Kidney glomerular epithelial cell (primary cell): ENCODE measurements at places on chromosomes 12 and 14.

DNA sequence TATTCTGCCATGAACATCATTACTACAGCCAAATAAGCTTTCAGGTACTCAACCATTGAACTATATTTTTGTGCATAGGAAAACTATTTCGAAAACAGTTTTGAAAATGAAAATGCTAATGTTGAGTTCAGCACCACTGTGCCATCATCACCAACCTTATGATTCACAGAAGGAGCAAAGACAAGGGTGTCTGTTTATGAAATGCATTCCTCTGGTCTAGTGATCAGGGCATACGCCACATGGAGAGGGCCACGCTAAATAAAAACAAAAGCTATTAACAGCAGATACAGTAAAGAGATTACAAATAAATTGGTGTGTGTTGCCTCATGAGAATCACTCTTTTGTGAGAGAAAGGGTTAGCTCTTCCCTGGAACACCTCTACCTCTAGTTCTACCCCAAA, 43.2 kb upstream of the BMAL2 start:
- DNase-seq, result no peak

DNA sequence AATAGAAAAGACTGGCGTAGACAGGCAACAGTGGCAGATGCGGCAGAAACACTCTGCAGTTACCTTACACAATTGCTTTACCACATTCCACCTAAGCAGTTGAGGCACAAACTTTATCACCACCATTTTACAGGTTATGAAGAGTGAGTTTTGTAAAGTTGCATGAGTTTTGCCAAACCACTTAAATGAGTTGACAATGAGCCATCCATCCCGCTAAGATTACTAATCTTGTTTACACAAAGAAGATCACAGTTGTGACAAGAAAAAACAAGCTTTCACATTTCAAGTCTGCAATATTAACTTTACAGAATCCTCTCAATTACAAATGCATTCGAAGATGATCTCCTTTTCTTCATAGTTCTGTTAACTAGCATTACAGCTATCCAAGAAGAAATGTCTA, 1.8 kb downstream of the TMCC3 start:
- DNase-seq, result no peak

- no peak for DNase-seq
Measured at GRCh38 chr12:16155938-16156337, 121.5 kb downstream of the SLC15A5 start.

DNA sequence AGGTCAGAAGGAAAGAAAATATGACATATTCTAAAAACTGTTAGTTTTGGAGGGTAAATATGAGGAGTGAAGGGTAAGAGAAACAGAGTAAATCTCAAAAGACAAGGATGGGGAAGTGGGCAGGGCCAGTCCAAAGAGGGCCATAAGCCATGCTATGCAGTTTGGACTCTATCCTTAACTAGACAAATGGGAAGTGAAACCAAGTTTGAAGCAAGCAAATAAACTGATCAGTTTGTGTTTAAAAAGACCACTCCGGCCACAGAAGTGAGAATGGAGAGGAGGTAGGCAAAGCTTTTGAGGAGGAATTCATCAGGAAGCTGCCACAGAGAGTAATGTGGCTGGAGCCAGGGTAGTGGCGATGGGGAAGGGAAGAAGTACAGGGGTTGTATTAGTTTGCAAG, 37.5 kb upstream of the DAAM1 start:
- DNase-seq, result no peak

GRCh38 chr12:54020591-54021405, 7.4 kb upstream of the HOXC6 start:
- DNase-seq, result no peak

GRCh38 chr12:24039113-24039525, 89.6 kb upstream of the SOX5 start:
- peak; percentile 43 for DNase-seq

DNA sequence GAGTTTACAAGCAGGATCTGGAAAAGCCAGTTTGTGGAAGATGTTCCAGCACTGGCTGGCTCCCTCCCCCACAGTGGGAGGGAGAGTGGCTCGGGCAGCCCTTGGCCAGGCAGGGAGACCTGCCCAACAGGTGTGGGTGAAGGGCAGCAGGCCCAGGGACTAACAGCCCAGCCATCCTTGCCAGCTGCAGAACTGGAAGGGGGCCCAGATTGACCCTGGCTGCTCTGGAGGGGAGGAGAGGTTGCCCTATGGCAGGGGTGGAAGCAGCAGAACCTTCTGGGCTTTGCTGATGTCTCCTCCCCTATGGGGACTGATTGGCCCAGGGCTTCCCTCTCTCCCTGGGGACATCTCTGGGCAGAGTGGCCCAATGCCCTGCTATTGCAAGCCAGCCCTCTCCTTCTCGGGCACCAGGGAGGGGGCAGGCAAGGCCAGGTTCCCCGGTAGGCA, 20.5 kb downstream of the IRF2BPL start:
- no peak for DNase-seq

DNA sequence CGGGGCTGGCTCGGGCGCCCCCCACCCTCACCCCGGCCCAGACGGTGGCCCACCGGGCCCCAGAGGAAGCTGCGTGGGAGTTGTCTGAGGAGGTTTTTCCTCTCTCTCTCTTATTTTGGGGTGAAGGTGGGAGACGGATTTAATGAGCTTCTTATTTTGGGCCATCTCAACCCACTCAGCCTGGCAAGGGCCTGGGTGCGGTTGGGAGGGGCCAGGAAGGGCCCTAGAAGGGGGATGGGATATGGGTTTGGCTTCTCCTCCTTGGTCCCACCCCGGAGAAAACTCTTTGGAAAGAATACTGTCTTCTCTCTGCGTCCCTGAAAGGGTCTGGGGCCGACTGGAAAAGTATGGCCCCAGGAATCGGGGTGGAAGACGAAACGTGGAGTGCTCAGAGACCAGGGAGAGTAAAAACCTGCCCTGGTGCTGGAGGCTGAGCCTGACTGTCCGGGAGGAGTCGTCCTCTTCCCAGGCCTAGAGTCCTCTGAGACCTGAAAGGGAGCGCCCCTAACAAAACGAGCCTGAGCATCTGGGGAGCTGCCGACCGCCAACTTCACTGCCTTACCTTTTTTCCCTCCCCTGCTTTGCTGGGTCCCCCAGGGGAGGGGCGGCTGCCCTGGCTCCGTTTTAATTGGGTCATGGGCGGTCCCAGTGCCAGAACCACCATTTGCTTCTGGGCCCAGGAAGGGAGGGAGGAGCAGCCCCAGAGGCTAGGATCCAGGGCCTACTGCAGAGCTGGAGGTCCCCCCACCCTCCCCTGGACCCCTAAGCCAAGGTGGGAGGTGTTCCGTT, 1.6 kb downstream of the MMP14 start:
- no peak for DNase-seq

DNA sequence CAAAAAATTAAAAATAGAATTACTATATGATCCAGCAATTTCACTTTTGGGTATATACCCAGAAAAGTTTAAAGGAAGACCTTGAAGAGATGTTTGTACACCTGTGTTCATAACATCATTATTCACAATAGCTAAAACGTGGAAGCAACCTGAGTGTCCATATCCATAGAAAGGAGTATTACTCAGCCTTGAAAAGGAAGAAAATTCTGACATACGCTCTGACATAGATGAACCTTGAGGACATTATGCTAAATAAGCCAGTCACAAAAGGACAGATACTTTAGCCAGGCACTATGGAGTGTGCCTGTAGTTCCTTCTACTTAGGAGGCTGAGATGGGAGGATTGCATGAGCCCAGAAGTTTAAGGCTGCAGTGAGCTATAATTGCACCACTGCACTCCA, 6.1 kb upstream of the RD3L start:
- no peak for DNase-seq

- no peak for DNase-seq
Measured at GRCh38 chr14:96627811-96628775, 125.9 kb downstream of the PAPOLA start.

- DNase-seq, result no peak
Measured at GRCh38 chr14:37597538-37597913, 2.1 kb downstream of the TTC6 start.

DNA sequence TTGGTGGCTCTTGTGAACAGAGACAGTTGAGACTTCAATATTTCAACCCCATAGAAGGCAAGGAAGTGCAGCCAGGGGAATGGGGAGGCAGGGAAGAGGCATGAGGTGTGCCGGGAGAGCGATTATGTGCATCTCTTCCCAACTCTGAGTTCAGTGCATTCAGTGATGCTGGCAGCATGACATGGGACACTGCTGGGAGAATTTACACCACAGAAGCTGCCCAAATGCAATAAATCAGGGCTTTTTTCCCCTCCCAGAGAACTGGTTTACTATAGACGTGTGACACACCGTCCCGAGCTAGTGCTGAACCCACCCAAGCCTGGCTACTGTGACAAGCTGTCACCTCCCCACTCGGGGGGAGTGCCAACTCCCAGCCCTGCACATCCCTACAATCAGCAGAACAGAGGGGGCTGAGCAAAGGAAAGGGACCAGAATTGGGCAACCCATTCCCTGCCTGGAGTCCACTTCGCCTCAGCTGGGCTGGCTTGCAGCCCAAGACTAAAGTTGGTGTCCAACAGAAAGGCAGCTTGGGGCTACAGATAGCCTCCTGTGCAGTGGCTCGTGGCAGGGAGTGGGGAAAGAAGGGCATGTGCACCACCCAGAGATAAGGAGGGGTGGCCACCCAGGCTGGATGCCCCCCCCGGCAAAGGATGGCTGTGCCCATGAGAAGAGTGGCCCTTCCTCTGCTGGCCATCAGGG, 16.7 kb downstream of the AHSA1 start:
- DNase-seq, result no peak

DNA sequence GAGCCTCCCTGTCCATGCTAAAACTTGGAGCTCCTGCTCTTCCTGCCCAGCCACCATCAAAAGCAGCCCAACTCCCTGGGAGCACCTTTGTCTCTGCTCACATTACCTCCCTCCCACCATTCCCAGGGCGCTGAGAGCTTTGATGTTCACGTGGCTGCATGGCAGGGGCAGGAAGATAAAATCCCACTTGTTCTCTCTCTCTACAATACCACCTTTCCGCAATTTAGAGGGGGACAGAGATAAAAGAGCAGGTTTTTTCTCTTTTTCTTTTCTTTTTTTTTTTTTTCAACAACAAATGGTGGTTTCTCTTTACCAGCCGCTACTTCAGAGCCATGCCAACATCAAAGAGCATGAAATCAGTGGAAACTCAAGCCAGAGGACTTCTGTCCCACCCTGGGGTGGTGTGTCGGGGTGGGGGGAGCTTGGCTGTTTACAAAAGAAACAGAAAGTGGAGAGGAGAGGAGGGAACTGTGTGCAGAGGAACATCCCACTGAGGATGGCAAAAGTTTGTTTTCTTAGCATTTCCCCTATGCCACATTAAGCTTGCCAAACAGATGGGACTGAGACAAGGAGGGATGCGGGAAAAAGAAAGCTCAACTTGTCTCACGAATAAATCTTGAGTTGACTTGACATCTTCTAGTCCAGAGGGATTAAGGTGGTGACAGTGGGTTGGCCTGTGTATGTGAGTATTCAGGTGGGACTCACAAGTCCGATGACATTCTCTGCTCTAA, 103.7 kb upstream of the NUDT4 start:
- DNase-seq, result no peak

GRCh38 chr14:103014466-103015228, 42.7 kb downstream of the CDC42BPB start:
- DNase-seq, result no peak

DNA sequence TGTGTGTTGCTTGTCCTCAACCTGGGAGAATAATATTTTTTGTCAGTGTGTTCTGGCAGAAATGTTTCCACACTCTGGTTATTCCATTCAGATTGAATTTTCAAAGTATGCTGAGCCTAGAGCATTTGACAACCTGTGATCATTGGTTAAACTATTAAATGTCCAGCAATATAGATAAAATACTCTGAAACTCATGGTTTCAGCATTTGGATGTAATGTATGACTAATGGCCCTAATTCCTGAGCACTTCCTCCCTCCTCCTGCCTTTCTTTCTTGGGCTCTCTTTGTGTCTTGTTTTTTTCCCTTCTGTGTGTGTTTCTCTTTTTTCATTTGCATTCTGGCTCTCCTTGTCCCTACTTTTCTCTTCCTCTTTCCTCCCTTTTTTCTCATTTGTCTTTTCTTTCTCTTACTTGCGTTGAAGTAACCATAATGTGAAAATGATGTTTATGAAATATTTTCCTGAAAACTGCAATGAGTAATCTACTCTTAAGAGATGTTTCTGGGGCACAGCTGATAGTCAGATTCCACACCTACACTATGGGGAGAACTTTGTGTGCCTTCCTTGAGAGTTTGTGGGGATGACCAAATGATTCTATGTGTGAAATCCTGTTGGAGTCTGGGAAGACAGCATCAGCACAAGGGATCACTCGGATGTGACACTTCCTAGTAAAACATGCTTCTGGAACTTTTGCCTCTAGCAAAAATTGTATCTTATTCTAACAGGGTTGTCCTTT, 74.6 kb downstream of the FRMD6 start:
- DNase-seq, result peak; percentile 16

GRCh38 chr12:40145896-40146295, 40.0 kb upstream of the SLC2A13 start:
- no peak for DNase-seq

DNA sequence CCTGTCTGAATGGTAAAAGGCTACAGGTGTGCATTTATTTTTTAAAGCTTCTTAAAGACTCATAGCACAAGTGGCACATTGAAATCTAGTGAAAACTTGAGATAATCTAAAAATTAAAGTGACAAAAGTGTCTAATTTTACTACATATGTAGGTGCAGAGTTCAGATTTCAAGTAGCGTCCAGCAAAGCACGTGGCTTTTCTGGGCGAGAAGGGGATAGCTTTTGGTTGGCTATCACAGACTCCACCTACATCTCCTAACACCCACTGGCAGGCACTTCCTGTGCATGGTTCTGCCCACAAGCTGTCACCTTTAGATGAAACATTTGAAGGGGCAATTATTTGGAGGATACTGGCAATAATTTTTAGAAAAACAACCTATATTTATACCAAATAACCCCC, 1.9 kb upstream of the PITPNM2 start:
- DNase-seq, result no peak

DNA sequence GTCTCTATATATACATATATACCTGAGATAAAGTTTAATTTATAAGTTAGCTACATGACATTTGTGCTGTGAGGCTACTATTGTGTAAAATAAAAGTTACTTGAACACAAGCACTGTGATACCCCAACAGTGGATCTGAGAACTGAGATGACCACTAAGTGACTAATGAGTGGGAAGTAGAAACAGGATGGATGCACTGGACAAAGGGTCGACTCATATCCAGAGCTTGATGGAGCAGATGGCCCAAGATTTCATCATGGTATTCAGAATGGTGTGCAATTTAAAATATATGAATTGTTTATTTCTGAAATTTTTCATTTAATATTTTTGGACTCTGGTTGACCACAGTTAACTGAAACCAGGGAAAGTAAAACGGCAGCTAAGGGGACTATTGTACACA, 908.6 kb upstream of the MDGA2 start:
- DNase-seq, result no peak
